Adrenal gland (tissue), 19 donors: ENCODE measurements at places on chromosomes 12 and 14. TPM values are rescaled to one million over a fixed set of nuclear protein-coding genes. Genes with fewer than 3 reads are reported as not detected.
A peak's percentile ranks its signal among the peaks of the same experiment; 100 is the strongest.

- DNase-seq, result no peak
Measured at GRCh38 chr14:59147007-59147406, 41.5 kb upstream of the DAAM1 start.

DNA sequence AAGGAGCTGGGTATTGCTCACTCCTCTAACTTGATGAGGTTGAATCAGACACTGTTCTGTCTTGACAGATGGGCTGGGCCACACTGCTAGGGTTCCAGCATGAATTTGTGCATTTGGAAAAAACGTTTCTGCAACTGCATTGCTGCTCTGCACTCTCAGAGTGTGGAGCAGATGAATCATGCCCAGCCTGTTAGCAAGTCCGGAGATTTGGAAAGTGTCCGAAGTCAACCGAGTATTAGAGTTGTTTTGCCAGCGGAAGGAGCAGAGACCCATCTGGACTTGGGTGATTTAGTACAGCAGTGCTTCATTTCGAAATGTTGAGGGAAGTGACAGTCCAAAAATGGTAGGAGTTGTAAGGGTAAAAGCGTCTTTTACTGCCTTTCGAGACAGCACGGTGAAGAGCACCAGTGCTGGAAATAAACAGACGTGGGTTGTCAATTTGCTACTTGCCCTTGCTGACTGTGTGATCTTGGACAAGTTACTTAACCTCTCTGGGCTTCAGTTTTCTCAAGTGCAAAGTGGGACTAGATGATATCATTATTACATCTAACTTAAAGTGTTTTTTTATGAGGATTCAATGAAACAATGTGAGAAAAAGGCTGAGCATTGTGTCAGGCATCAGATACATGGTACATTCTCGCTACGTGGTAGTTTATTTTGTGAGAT lies 139.5 kb downstream of the CHST11 start:
- DNase-seq, result peak; percentile 51

GRCh38 chr14:70838076-70838475 lies 28.8 kb upstream of the MAP3K9 start:
- DNase-seq, result no peak

- DNase-seq, result peak; percentile 69
Measured at GRCh38 chr12:45582986-45583659, 146.4 kb upstream of the ARID2 start.

GRCh38 chr12:75725521-75726111 lies 214.2 kb upstream of the KRR1 start:
- DNase-seq, result no peak

DNA sequence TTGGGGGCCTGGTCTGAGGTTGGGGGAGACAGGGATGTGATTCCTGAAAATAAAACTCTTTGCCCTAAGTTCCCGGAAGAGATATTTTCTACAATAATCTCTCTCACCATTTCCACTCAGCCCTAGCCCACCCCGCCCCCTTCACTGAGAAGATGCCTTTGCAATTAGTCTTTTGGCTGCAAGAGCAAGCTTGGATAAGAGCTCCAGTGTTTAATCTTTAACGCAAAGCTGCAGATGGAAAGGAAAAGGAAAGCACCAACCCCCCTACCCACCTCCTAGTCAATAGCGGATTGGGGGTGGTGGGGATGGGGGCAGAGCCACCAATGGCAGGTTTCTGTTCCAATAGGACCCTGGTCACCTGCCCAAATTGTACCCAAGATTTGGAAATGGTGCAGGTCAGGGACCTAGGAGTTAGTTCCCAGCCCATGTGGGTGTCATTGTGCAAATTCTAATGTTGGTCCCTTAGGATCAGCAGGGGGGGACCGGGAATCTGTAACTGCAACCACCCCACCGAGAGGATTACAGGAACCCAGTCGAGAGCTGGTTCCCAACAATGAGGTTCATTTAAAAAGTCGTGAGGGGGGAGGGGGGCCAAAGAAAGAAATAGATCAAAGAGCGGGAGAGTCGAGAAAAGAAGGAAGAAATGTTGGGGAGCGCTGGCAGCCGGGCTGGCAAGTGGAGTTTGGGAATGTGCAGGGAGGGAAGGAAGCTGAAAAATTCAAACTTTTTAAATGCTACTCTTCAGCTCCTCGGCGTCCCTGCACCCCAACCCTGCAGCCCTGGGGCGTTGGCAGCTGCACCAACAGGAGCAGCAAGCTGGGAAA lies 1.6 kb downstream of the ZFP36L1 start:
- peak; percentile 46 for DNase-seq

GRCh38 chr14:77108753-77109152 lies 10.7 kb downstream of the CIPC start:
- DNase-seq, result no peak

The DTX1 gene
- total RNA-seq, result 20.0 TPM

The GZMH gene
- total RNA-seq, result not detected

The LRP1-AS gene
- not detected for total RNA-seq

DNA sequence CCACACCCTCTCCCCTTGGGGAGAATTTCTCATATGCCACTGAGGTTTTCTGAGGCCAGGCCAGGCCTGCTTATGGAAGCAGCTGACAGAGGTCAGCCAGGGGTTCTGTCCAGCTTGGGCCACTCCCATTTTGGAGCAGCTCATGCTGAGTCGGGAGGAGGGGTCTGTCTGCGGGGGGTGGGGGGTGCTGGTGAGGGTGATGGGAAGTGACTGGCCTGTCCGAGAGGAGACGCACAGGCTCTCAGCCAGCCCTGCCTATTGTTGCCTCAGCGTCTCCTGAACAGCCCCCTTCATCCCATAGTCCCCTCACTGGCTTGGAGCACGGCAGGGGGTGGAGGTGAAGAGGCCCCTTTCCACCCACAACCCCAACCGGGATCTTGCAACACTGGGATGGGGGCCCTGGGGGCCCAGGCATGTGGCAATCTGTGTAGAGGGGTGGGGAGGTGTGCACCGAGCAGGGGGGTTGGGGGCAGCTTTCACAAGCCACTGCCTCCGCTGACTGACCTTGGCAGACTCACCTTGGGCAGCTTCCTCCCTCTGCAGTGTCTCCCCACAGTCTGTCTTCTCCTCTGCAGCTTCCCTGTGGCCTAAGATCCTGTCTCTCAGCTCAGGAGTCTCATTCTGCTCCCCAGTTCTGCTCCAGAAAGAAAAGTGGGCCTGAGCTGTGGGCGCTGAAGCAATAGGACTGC lies 5.5 kb downstream of the CEBPE start:
- no peak for DNase-seq

DNA sequence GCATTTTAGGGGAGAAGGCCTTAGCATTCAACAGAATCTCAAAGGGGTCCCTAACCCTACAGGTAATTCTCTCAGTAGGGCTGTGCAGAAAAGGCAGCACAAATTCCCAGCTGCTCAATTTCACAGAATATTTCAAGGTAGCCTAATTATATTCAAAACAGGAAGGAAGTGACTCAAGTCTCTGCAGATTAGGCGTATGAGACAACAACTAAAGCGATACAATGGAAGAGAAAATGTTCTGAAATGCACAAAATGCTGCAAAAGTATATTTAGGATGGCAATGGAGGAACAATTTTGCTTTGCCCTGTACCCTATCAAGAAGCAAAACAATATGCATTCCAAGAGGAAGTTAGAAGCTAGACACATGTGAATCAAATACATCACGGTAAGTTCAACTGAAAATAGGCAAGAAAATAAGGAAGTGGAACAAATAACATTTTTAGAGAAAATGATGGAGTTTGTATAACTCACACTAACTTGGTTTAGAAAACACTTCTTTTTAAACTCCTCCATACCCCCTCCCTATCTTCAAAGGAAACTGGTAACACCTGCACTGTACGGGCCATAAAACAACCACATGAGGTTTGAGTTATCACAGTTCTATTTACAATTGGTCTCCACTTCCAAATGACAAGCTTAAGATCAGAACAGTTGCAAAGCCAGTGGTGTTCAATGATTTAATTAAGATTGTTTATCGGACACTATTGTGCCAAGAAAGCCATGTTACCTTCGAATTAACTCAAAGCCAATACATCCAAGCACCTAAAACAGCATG lies 1.6 kb downstream of the GIT2 start:
- DNase-seq, result no peak

- no peak for DNase-seq
Measured at GRCh38 chr12:47615711-47616110, 90.1 kb downstream of the RPAP3 start.

The LRFN5 gene
- 12.7 TPM for total RNA-seq

- no peak for DNase-seq
Measured at GRCh38 chr12:76595056-76595455, 35.5 kb upstream of the OSBPL8 start.

The GPX2 gene
- total RNA-seq, result not detected

The RASSF9 gene
- 4.2 TPM for total RNA-seq

The NKX2-8 gene
- total RNA-seq, result not detected

DNA sequence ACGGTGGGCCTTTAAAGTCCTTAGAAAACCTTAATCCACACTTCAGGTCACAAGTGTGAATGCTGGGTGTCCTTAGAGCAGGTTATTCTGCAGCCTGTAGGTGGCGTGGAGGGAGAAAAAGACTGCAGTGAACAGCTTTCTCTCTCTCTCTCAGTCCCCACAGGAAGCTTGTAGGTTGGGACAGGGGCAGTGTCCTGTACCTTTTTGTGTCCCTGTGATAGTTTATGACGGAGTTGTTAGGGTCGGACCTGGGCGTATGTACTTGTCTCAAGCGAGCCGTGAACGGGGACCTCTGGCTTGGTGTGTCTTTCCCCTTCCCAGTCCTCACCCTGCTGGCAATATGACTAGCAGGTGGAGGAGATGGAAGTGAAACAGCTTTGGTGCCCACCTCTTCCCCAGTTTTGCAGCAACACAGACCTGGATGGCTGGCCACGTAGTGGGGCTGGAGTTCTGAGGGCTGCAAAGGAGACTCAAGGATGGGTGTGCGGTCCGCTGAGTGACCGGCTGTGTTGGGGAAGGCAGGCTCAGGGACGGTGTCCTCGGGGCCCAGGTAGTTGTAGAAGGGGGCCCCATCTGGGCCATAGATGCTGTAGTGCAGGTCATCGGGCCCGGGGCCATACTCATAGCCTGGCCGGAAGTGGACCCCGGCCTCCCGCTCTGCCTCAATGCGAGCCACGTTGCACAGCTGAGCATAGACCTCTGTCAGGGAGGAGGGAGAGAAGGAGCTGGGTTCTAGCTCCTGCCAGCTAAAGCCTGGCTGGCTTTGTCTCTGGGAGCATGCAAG lies 8.9 kb downstream of the ISCA2 start:
- no peak for DNase-seq

The MIP gene
- total RNA-seq, result 0.42 TPM

The LRTM2 gene
- total RNA-seq, result not detected

- DNase-seq, result no peak
Measured at GRCh38 chr14:99235582-99236320, 36.2 kb downstream of the BCL11B start.

The CFAP73 gene
- not detected for total RNA-seq

GRCh38 chr12:71125949-71126348 lies 31.9 kb downstream of the TSPAN8 start:
- DNase-seq, result no peak

GRCh38 chr12:71870416-71870815 lies 30.9 kb downstream of the TBC1D15 start:
- DNase-seq, result no peak

The KRT85 gene
- total RNA-seq, result not detected

- no peak for DNase-seq
Measured at GRCh38 chr12:75505706-75506312, 5.6 kb downstream of the KRR1 start.

DNA sequence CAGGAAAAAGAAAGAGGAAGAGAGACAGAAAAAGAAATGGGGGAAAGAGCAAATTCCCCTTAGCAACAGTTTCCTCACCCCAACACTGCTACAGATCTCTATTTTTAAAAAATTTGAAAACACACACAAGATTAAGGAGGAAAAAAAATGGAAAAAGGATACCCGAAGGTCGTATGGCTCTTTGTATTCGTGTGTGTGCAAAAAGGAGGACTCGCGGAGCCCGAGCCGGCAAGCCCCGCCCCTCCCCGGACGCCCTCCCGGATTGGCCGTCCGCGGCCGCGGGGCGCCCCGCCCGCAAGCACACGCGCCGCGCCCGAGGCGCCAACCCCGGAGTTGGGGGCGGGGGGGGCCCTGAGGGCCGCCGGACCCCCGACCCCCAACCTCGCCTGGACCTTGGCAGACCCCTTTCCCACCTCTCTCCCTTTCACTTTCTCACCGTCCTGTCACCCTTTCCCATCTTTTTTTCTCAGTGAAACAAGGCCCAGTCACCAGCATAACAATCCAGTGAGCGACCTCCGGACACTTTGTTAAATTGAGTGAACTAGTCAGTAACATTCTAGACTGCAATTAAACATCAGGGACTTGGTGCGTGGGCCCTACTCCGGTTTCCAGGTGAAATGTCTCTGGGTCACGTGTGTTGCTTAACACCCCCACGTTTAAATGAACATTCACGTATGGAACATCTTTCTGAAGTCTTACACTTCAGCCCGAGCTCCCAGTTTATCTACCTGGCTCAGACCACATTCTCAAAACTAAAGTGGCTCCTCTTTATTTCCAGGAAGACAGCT lies at the start of gene C14orf93:
TSS of gene C14orf93 (minus strand) at position 205 of the 788 bp plus-strand sequence. CDS start 11,120 bp downstream, outside the sequence.
- DNase-seq, result peak; percentile 84

GRCh38 chr12:14923944-14924343 lies 14.4 kb downstream of the ERP27 start:
- DNase-seq, result no peak

DNA sequence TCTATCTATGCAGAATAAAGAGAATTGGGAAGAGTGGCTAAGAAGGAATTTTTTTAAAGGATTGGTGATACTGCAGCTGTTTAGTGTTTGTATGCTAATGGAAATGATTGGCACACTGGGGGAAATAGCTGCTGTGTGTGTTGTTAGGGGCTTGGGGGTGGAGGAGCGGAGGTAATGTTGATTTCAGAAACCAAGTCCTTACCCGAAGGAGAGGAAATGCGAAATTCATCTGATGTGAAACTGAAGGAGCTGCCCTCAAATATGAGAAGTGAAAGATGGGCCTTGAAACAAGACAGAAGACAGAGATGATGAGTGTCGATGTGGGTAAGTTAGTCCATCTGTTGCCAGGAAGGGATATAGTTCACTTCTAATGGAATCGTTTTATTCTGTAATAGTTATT lies 21.2 kb upstream of the RNASE12 start:
- DNase-seq, result no peak

The FAIM2 gene
- total RNA-seq, result 29.0 TPM

The MYF6 gene
- total RNA-seq, result not detected

The PPP4R4 gene
- total RNA-seq, result 1.3 TPM

The IQSEC3 gene
- 2.4 TPM for total RNA-seq

The RNU4-1 gene
- under 0.01 TPM for total RNA-seq

The ACYP1 gene
- total RNA-seq, result 36.5 TPM

GRCh38 chr12:48985475-48985897 lies 7.4 kb downstream of the WNT1 start:
- no peak for DNase-seq
